ENCODE measurements at places on chromosomes 2 and 18. TPM values are rescaled to one million over a fixed set of nuclear protein-coding genes. Genes with fewer than 3 reads are reported as not detected.
A peak's percentile ranks its signal among the peaks of the same experiment; 100 is the strongest.

DNA sequence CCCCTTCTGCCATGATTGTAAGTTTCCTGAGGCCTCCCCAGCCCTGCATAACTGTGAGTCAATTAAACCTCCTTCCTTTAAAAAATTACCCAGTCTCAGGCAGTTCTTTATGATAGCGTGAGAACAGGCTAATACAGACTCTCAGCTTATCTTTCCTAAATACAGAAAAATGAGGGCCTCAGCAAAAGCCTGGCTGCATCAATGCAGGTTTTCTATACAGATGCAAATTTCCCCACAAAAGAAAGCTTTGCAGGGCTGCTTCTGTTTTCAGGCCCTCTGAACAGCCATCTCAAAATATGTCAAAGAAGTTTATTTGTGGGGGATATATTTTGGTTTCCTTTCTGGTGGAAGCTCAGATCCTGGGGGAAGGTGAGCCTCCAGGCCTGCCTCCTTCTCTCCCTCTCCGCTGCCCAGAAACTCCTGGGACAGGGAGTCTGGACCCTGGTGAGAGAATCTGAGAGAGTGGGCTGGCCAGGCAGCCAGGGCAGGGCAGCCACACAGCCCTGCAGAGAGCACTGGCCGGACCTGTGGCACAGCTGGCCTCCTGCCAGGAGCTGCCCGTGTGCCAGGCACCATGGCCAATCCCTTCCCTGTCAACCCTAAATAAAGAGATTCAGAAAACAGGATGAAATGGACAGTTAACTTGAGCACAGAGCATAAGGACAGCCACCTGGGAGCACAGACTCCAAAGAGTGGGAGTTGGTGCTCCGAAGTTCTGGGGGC is 21.6 kb upstream of the AGXT start:
- DNase-seq: no peak
- H3K4me3 ChIP-seq: no peak overlapping the region
- no peaks in the 10 kb centered on the region for H3K36me3 ChIP-seq
- H3K27ac ChIP-seq: no peak overlapping the region

- H3K27ac ChIP-seq: no peak overlapping the region
- H3K27me3 ChIP-seq: no peaks in the 10 kb centered on the region
- H3K36me3 ChIP-seq: no peaks in the 10 kb centered on the region
- DNase-seq: no peak
- H3K4me3 ChIP-seq: no peak overlapping the region
Measured at GRCh38 chr18:61870151-61870550, 22.7 kb downstream of the RNF152 start.

DNA sequence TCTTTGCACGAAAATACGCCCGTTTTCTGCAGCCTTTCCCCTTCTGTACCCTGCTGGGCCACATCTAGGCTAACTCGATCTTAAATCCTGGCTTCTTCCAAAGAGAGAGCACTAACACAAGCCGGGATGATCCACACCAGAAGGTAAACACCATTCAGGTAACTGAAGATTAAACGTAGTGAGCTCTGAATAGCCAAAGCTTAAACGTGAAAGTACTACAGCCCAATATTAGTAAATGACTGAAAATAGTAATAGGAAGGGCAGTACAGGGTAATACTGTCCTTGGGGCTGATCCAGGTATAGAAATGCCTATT is 422 bp upstream of the MRPL53 start:
- no peaks in the 10 kb centered on the region for H3K27me3 ChIP-seq
- H3K4me3 ChIP-seq: peak overlapping the region; percentile 52
- no peaks in the 10 kb centered on the region for H3K4me1 ChIP-seq
- peak overlapping the region; percentile 96 for H3K27ac ChIP-seq

DNA sequence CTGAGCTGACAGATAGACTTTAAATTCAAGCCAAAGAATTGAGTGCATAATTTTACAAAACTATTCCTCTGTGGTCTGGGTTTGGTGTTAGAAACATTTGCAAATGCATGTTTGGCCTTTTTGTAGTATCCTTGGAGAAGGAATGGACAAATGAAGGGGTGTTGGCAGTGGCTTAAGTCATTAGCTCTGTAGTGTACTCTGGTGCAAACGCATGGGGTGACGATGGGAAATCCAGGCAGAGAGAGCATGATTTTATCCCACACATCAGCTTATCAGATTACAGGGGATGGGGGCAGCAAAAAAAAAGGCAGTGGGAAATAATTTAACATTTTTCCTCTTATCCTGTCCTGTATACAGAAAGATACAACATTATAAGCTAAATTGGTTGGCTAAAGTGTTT is 320.6 kb downstream of the ZNF516 start:
- H3K36me3 ChIP-seq: no peaks in the 10 kb centered on the region
- no peak overlapping the region for H3K27ac ChIP-seq
- no peaks in the 10 kb centered on the region for H3K27me3 ChIP-seq
- H3K4me3 ChIP-seq: no peak overlapping the region

GRCh38 chr2:228917220-228917619 is 353.9 kb downstream of the PID1 start:
- no peaks in the 10 kb centered on the region for H3K4me1 ChIP-seq
- H3K27ac ChIP-seq: no peak overlapping the region
- H3K27me3 ChIP-seq: no peaks in the 10 kb centered on the region

- H3K4me1 ChIP-seq: peaks cover 9% of the 10 kb centered on the region
- no peak for DNase-seq
- no peaks in the 10 kb centered on the region for H3K36me3 ChIP-seq
- H3K27ac ChIP-seq: no peak overlapping the region
- H3K27me3 ChIP-seq: no peaks in the 10 kb centered on the region
Measured at GRCh38 chr2:149219856-149220255, 110.5 kb upstream of the LYPD6 start.

The SLC35F6 gene
- polyA plus RNA-seq: 15.6 TPM

DNA sequence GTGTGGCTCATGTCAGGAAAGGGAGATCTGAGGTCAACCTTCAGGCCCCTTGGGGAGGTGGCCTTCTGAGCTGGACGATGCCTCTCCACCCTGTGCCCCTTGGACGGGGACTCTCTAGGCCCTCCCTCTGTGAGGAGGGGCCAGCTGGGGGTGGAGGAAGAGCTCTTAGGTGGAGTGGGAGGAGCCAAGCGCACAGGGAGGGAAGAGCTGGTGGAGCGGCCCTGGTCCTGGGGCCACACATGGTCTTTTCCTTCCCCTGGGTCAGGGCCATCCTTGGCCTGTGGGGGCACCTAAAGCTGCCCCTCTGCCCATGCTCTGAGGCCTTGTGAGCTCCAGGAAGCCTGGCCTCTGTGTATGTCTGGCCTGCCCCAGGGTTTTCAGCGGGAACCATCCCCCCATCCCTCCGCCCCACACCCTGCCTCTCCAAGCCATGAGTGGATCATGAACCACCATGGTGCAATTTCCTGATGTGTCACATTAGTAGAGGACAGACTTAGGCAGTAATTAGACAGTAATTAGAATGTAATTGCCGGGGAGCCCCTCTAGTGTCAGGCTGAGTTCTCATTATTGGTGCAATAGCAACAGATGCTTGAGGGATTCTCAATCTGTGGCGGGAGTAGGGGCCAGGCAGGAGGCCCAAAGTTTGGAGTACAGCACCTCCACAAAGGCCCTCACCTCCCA is 63.0 kb downstream of the GLI2 start:
- no peak for DNase-seq
- H3K27me3 ChIP-seq: peaks cover 9% of the 10 kb centered on the region
- peaks cover 15% of the 10 kb centered on the region for H3K4me1 ChIP-seq
- peaks cover 5% of the 10 kb centered on the region for H3K36me3 ChIP-seq
- H3K4me3 ChIP-seq: no peak overlapping the region

The GPN1 gene
- 30.6 TPM for polyA plus RNA-seq
